Amygdala (tissue), 56 donors: ENCODE measurements at places on chromosomes 4 and X.

- no peak for DNase-seq
Measured at GRCh38 chr4:102301167-102301566, 44.1 kb downstream of the SLC39A8 start.

GRCh38 chr4:22090661-22091351, 142.2 kb upstream of the KCNIP4 start:
- DNase-seq, result no peak

- no peak for DNase-seq
Measured at GRCh38 chr4:40402556-40402955, 67.4 kb downstream of the CHRNA9 start.

- DNase-seq, result no peak
Measured at GRCh38 chrX:147899379-147900114, 12.2 kb upstream of the FMR1 start.

- DNase-seq, result no peak
Measured at GRCh38 chr4:130712038-130712437, 1616.1 kb downstream of the C4orf33 start.

DNA sequence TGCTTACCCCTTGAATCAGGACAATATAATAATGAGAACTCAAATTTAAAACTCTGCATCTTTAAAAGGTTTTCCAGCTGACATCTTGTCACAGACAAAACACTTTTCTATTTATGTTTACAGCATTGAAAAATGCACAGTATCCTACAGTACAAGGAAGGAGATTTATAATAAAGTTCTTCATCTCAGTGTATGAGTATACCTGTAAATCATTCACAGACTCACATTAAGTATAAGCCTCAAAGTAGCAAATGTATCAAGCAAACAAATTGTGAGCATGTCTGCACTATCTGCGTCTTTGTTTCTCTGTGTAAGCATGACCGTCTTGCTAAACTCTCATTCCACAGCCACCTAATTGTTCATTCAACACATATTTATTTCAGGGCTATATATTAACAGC, 52.8 kb downstream of the PPP1R2C start:
- DNase-seq, result no peak

- no peak for DNase-seq
Measured at GRCh38 chr4:56375458-56375857, 11.8 kb downstream of the AASDH start.

GRCh38 chr4:153502584-153502983, 36.4 kb downstream of the TMEM131L start:
- DNase-seq, result no peak

- DNase-seq, result no peak
Measured at GRCh38 chr4:169398316-169398715, 127.6 kb upstream of the SH3RF1 start.
